NCI-H2081 treated with DMSO at 0.1 percent for 48 hours (cell line): ENCODE measurements at places on chromosomes 7 and 10.

- no peak for DNase-seq
These were observed 6.3 kb upstream of the C10orf95 start for GRCh38 chr10:102457591-102458150.

DNA sequence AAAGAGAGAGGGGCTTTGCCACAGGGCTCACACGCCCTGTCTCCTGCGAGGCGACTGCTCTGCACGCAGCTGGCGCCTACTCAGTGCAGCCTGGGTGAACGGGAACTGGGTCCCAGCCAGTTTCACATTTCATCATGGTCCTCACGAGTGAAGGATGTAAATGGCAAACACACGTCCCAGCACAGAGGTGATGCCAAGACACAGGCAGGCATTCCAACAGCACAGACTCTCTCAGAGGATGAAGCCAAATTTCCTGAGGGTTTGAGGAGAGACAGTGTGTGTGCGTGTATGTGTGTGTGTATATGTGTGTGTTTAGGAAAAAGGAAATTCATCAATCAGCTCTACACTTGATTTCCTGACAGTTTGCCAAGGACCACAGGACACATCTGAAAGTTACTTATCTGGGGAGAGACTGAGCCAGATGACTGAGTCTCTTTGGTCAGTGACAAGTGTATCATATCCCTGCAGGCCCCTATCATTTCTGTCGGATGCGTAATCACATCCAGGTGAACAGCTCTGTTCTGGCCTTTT, 53.9 kb downstream of the CHST15 start:
- no peak for DNase-seq

DNA sequence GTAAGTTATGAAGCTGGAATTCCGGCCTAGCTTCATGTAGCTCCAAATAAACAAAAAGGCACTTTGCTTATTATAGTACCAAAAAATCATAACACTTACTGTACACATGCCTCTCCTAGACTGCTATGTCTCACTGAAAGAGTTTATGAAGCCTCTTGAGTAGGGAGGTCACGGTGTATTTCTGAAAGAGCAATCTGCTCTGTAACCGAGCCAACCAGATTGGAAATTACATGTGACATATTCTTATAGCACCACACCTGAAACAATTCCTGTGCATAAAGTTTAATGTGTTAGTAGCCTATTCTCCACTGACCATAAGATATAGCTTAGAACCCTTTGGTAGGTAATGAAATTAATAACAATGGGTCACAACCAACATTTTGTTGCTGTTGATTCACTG, 1.3 kb upstream of the FAM3C start:
- no peak for DNase-seq

DNA sequence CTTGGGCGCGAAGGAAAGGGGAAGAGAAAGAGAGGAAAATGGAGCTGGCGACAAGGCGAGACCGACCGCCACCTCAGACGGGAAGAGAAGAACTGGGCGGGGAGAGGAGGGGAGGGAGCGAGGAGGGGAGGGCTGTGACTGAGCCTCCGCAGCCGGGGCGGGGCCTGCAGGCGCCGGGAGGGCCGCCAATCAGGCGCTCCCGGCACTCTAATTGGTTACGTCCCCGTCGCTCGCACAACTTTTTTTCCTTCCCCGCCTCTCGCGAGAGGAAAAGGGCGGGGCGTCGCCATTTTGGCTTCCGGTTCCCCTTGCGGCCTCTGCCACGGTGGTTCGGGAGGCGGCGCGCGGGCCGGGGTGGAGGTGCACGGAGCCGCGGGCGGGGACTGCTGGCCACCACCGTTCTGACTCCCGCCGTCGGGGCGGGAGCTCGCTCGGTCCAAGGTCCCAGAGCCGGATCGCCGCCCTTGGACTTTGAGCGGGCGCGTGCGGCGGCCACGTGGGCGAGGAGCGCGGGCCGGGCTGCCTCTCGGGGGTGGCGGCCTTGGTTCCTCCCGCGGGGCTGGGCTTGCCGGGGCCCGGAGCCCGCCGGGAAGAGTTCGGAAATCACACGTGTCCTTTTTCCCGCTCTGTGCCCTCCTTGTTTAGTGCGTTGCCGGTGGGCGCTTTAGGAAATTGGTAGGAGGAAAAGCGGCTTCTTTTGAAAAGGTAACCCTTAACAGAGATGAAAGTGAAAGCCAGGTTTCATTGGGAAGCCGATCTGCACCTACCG, at the start of gene GDI2:
GDI2 (minus strand) TSS at position 94 of the 769 bp plus-strand sequence. CDS start 176 bp downstream, outside the sequence.
- DNase-seq = peak; percentile 73

DNA sequence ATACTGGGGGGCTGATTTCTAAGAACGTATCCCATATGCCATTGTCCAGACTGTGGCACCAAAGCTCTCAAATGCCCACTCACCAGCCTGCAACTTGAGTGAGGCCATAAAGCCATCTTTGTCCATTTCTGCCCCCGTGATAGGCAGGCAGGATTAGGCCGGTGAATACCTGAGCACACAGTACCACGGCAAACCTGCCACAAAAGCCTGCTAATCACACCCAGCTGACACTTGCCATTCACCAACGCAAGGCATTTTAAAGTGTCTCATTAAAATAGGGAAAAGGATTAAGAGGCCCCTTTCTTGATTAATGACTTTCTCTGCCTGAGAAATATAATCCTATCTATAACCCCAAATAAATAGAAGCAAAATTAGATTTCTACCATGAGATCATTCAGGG, 111.4 kb upstream of the NANOS1 start:
- DNase-seq = no peak

DNA sequence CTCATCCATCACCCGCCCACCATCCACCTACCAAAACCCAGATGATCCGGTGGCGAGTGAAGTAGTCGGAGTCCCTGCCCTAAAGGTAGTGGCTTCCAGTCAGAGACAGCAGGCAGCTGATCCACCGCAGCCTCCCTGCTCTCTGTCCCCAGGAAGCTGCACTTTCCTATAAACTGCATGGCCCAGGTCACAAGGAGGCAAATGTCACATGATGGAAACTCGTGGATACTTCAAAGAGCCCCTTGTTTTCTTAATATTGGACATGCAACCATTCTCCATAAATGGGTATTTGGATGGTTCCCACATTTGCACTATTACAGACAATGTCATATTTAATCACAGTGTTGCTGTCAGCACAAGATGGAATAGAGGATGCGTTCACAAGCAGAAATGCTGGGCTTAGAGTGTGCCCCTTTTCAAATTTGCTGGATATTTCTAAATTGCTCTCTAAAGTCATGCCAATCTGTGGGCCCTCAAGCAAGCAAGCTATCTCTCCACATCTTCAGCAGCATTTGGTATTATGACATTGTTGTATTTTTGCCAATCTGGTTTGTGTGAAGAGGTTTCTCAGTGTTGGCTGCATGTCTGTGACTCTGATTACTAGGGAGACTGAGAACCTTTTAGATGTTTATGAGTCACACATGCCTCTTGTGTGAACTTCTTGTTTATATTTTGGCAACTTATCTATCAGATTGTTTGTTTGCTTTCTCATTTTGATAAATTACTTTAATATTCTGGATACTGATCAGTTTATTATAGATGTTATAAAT, 822.0 kb downstream of the TNS3 start:
- no peak for DNase-seq

DNA sequence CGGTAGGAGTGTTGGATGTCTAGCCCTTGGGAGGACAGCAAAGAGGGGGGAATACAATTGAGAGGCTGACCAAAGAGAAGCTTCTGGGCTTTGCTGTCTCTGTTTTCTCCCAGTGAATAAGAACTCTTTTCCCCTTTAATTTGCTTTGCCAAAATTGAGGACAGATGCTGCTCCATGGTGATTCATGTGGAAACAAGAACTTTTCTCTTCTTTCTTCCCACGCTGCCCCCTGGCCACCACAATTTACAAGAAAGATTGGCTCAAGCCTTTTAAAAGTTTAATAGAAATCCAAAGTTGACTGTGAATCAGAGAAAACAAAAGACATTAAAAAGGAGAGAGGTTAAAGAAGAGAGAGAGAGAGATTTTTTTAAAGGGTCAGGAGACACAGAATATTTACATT, 49.0 kb downstream of the PRR15 start:
- no peak for DNase-seq

DNA sequence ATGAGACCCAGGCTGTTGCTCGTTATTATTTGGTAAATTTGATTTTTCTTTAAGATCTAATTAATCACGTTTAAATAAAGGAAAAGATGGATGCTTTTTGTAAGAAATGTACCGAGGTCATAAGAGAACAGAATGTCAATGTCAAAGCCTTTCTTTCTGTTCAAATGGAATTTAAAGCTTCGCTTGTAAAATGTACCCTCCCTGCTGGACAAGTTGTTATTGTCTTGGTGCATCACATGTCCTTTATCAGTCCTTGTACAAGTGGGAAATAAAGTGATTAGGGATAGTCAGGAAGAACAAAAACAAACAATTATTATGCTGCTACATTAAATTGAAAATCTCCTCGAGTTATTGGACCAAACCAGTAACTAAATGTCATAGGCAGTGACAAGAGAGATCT, 363.2 kb downstream of the PHTF2 start:
- no peak for DNase-seq
